ENCODE measurements at places on chromosomes 7 and 10. TPM values are rescaled to one million over a fixed set of nuclear protein-coding genes. Genes with fewer than 3 reads are reported as not detected.

DNA sequence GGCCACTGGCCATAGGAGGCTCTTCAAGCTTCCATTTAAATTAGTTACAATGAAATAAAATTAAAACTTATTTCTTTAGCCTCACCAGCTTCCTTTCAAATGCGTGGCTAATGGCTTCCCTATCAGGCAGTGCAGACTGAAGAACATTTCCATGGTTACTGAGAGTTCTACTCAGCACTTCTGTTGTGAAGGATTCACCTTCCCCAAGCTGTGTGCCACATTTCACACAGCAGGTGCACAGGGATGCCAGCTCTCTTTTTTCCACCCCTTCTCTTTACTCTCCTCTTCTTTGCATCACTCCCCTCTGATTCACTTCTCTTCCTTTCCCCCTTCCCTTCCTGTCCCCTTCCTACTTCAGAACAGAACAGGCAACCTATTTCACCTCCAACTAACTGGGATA is 833 bp downstream of the GDF2 start:
- DNase-seq = no peak

GRCh38 chr7:47905076-47905920 is 43.0 kb downstream of the PKD1L1 start:
- no peak for DNase-seq

GRCh38 chr7:101923602-101923985 is 106.2 kb downstream of the CUX1 start:
- DNase-seq = no peak

PPP1R3A gene
- not detected for total RNA-seq

DNA sequence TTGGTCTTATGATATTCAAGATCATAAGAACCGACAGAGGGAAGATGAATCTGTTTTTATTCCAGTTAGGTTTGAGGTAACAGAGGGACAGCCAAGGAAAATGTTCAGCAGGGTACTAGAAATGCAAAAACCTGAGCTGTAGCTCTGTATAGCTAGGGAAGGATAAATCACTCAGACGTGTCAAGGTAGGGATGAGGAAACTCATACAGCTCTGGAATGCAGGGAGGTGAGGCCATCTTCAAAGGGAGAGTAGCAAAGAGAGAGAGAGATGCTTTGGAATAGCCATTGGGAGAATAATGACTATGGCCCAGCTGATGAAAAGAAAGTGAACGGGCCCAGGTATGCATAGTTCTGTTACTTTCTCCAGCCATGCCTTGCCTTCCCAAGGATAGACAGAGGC is 77.8 kb downstream of the PAX2 start:
- DNase-seq = no peak

DNA sequence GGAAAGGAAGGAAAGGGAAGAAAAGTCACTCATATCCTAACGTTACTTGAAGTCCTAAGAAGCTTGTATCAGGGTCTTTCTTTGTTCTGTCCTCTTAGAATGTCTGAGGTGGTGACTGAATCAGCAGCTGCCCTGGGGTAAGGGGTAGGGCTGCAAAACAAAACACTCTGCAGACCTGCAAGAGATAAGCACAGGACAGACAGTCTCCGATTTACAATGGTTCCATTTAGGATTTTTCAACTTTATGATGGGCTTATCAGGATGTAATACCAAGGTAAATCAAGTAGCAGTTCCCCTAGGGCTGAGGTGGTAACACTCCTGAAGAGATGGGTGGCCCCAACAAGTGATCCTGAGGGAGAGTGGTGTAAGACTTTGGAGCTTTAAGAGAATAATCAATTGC is 16.5 kb downstream of the KDM7A start:
- DNase-seq = no peak

DNA sequence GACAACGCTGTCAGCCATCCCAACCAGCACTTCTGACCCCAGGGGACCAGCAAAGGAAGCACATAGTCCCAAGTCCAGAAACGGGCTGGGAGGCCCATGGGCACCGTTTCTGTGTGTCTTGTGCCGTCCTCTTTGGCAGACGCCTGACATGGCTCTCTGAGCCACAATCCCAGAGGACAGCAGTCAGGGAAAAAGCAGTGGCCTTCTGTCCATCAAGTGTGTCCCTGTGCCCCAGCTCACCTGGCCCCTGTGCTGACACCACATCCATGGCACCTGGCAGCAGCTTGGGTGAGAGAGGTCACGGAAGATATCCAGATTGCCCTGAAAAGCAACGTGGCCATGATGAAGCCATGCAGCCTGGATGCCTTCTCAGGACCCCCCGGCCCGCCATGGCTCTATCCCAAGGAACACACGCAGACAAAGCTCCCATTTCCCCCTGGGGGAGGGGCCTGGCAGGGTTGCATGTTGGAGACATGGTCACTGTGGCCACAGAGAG is 38.1 kb upstream of the ANTXRL start:
- no peak for DNase-seq

DNA sequence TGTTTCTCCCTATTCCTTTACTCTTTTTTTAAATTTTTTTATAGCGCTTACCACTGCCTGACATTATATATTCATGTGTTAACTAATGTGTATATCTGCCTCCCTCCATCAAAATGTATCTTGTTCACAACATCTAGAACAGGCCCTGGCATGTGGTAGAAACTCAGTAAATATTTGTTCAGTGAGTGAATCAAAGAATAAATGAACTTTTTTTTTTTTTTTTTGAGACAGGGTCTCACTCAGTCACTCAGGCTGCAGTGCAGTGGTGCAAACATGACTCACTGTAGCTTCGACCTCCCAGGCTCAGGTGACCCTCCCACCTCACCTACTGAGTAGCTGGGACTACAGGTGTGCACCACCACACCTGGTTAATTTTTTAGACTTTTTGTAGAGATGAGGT is 7.5 kb upstream of the CALD1 start:
- DNase-seq = no peak

DNA sequence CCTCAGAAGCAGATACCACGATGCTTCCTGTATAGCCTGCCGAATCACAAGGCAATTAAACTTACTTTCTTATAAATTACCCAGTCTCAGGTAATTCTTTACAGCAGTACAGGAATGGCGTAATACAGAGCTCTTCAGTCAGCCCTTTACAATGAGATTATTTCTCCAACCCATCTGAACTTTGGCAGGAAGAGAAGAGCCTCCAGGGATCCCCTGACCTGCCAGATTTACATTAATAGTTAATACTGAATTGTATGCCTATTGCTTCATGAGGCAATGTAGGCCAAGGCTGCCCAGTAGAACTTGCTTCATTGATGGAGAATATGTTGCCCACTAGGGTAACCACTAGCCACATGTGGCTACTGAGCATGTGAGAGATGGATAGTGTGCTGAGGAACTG is 608.7 kb downstream of the SH2D4B start:
- DNase-seq = no peak

DNA sequence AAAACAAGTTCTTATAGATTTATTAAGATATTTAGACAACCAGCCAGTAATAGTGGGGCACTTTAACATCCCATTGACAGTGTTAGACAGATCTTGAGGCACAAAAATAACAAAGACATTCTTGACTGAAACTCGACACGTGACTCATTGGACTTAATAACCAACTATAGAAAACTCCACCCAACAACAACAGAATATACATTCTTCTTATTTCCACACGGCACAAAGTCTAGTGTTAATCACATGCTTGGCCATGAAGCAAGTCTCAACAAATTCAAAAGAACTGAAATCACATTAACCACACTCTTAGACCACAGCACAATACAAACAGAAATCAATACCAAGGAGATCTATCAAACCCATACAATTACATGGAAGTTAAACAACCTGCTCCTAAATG is 138.1 kb downstream of the ARL5B start:
- DNase-seq = no peak

DNA sequence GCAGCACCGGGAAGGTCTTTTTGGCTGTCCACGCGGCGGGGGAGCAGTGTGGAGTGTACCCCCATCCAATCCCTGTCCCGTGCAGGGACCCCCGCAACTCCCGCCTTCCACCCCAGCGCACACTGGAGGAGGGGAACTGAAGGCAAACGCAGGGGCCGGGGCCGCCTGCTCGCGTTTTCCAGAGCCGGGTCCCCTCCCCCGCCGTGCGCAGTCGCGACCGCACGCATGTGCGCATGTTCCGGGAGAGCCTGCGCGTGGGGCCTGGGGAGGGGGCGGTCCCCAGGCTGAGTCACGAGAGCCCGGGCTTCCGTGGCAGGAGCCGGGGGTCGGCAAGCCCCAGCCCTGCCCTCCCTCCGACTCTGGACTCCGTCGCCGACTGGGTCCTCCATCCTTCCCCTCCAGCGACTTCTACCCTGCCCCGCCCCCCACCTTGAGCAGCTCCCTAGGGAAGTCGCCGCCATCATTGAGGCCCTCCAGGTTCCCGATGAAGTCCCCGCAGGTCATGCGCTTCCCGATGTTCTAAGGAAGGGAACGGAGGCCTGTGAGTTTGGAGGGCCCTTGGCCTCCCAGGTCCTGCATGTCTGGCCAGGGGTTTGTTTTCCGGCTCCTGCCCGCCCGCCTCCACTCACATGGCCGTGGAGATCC is 8.0 kb downstream of the PSD start:
- DNase-seq = no peak

- no peak for DNase-seq
These were observed 62.3 kb upstream of the FAM133B start for GRCh38 chr7:92652536-92652935.

GRCh38 chr7:147478796-147479195 is 1111.8 kb upstream of the C7orf33 start:
- no peak for DNase-seq

GRCh38 chr10:22049635-22050034 is 46.1 kb upstream of the DNAJC1 start:
- DNase-seq = no peak

- DNase-seq = no peak
These were observed 66.8 kb downstream of the ZNF503 start for GRCh38 chr10:75334720-75335119.

- no peak for DNase-seq
These were observed 50.5 kb upstream of the FOXP2 start for GRCh38 chr7:114364151-114364550.

GRCh38 chr7:85074992-85075391 is 111.9 kb downstream of the SEMA3D start:
- no peak for DNase-seq
